ENCODE measurements at places on chromosomes 3 and 15.

DNA sequence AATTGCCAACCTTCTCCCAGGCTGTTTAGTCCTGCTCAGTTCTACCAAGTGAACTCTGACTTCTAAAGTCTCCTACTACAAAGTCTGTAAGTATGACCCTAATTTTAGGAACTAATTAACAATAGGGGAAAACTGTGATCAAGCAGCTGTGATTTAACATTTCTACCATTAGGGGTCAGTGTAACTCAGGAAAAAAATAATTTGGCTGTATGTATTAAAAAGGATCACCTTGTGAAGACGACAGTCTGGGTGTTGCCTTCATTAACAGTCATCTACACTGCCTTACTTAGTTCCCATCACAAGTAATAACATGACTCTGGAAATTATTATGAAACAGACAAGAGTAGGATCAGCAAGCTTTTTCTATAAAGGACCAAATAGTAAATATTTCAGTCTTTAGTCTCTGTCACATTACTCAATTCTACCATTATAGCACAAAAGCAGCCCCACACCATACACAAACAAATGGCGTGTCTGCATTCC is 4.2 kb upstream of the NPHP3 start:
- no peak for DNase-seq

DNA sequence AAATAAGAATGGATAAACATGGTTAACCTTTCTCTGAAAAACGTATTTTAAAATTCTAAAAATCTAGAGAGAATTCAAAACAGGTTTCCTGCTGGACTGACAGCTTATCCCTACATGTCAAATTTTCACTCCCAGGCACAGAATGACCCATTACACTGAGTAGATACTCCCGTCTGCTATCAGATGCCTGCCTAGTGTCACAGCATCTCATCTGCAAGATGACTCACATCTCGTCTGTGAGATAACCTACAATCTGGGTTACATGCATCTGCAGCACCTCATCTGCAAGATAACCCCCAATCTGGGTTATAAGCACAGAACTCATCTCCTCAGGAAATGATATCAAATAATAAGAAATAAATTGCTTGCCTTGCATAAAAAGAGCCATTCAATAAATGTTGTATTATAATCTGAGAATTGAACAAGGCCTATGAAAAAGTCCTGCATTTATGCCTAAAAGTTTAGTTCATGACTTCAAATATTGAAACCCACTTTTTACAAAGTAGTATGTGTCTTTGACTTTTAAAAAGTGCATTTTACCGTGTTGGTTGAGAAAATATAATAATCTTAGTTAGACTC is 188.3 kb upstream of the THBS1 start:
- DNase-seq: no peak

DNA sequence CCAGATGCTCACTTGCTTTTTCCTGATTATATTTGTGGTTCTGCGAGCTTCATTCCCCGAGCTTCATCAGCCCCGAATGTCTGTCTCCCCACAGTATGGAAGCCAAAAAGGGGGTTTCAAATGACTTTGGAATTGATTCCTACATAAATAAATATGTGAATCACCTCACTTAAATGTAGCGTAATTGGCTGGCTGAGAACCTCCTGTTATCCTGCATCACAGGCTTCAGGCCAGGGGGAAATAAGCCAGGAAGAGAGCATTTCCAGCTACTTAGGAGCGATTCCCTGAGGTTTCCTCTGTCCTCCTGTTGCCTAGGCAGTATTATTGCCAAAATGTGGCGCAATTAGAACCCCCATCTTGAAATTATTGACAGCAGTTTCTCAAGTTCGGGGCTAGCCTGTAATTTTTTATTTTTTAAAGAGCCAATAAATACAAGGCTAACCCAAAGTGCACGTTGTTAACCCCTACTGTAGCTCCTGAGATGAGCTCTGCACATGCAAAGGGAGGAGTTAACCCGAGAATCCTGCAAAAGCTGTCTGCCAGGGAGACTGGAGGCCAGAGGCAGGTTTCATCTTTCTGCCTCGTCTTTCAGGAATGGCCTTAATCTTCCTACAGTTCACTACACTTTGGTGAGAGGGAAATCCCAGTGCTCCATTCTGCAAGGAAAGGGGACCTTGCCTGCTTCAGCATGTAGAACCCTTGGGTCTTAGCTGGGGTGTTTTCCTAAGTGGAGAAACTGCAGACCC is 148.2 kb downstream of the ADAMTS9 start:
- DNase-seq: peak; percentile 5

DNA sequence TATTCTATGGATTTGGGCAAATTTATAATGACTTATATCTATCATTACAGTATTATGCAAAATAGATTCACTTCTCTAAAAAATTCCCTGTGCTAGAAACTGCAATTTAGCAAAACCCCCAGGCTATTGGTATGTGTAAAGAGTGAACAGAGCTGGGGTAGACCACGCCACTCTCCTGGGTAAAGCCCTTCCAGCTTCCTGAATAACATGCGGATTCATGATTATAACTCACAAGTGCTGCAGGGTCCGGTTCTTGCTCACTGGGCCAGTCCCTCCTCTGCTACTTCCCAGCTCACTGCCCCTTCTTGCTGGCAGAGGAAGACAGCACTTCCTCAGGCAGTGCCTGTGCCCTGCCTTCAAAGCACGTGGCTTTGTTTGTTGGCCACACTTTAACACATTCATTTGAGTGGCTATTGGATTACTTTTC is 4.1 kb downstream of the CD80 start:
- DNase-seq: no peak

- DNase-seq: no peak
These were observed 62.1 kb downstream of the MOBP start for GRCh38 chr3:39529577-39529976.

- no peak for DNase-seq
These were observed 60.9 kb downstream of the HES1 start for GRCh38 chr3:194196876-194197275.

DNA sequence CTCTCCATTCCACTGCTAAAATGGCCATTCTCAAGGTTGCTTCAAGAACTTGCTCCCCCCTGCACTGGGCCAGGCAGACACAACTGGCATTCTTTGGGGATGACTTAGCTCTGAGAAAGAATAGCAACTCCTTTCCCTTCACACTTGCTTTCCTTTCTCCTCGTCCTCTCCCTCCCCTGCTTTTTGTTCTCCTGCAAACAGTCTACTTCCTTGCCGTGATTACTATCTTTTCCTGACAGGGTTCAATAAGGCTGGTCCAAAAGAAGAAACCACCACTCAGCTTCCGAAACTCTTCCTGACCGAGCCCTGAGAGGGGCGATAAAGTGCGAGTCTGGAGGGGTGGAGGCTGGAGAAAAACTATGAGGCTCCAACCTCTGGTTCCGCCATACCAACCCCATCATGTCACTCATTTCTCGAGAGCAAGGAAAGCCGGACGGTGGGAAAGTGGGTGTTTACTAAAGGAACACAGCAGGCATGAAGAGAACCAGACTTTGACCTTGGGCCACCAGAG is 5.0 kb downstream of the AMOTL2 start:
- peak; percentile 69 for DNase-seq

- no peak for DNase-seq
These were observed 329.2 kb downstream of the GRM7 start for GRCh38 chr3:7190095-7190494.

DNA sequence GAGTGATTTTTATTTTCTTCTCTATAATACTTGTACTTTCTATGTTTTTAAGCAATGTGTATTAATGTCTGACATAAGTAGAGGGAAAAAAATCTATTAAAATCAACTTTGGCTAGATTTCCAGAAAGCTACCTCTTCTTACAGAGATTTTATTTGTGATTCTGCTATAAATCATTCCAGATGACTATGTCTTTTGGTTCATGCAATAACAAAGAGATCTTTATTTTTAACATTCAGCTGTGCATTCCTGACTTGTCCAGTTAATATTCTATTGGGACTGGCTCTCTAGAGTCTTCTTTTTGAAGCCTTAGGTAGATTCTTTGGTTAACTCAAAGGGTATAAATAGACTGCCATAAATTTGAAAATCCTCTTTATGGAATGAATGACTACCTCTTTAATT is 74.3 kb upstream of the ARPP21 start:
- DNase-seq: no peak
